ENCODE measurements at places on chromosomes 7 and 10. TPM values are rescaled to one million over a fixed set of nuclear protein-coding genes. Genes with fewer than 3 reads are reported as not detected.

The TET1 gene
- total RNA-seq: 19.1 TPM

The ZNF727 gene
- total RNA-seq: not detected

The ELN gene
- not detected for total RNA-seq

The DGKI gene
- 0.84 TPM for total RNA-seq

The CLEC2L gene
- total RNA-seq: not detected

The SYCE1 gene
- total RNA-seq: not detected

The MINPP1 gene
- 24.8 TPM for total RNA-seq

The POMZP3 gene
- 23.8 TPM for total RNA-seq

The GIMAP5 gene
- total RNA-seq: not detected

The CRPPA gene
- total RNA-seq: 7.9 TPM

The SPAM1 gene
- not detected for total RNA-seq

The FAM25A gene
- total RNA-seq: not detected

The PDK4 gene
- 0.20 TPM for total RNA-seq

The GALNT17 gene
- not detected for total RNA-seq

The VWC2 gene
- total RNA-seq: not detected

GRCh38 chr10:75187961-75188426 is 22.6 kb upstream of the VDAC2 start:
- H3K27ac ChIP-seq: no peak overlapping the region
- DNase-seq: peak; percentile 66
- H3K4me1 ChIP-seq: peaks cover 34% of the 10 kb centered on the region
- peaks cover 1% of the 10 kb centered on the region for H3K36me3 ChIP-seq

- no peaks in the 10 kb centered on the region for H3K27me3 ChIP-seq
- no peaks in the 10 kb centered on the region for H3K4me1 ChIP-seq
- no peaks in the 10 kb centered on the region for H3K36me3 ChIP-seq
- H3K27ac ChIP-seq: no peak overlapping the region
Observed at GRCh38 chr10:60453036-60453435, 63.4 kb upstream of the ANK3 start.

- no peaks in the 10 kb centered on the region for H3K36me3 ChIP-seq
- no peak overlapping the region for H3K27ac ChIP-seq
- no peaks in the 10 kb centered on the region for H3K4me1 ChIP-seq
- no peaks in the 10 kb centered on the region for H3K27me3 ChIP-seq
Observed at GRCh38 chr7:64098-64915, 128.1 kb upstream of the FAM20C start.

GRCh38 chr10:102599565-102600327 is 44.5 kb upstream of the TRIM8 start:
- H3K27me3 ChIP-seq: no peaks in the 10 kb centered on the region
- H3K4me1 ChIP-seq: peaks cover 32% of the 10 kb centered on the region
- H3K4me3 ChIP-seq: no peak overlapping the region
- peak; percentile 63 for DNase-seq
- H3K27ac ChIP-seq: peak overlapping the region; percentile 71

DNA sequence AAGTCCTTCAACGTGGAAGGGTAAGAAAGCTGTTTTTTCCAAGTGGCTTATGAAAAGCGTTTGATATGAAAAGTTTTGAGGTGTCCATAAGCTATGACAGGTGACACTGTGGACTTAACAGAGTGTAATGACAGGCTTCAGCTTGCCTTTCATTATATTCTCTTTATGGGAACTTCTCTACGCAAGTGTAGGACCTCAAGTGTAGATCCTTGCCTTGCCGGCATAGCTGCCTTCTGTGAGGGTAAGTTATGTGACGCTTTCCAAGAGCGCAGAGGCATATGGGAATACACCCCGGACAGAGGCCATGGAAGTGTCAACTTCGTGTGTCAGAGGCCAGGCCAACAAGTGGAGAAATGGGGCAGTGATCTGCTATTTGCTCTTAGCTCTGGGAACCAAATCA is 91.9 kb downstream of the GALNT11 start:
- no peak overlapping the region for H3K27ac ChIP-seq
- H3K4me3 ChIP-seq: no peak overlapping the region
- DNase-seq: no peak
- no peaks in the 10 kb centered on the region for H3K4me1 ChIP-seq

DNA sequence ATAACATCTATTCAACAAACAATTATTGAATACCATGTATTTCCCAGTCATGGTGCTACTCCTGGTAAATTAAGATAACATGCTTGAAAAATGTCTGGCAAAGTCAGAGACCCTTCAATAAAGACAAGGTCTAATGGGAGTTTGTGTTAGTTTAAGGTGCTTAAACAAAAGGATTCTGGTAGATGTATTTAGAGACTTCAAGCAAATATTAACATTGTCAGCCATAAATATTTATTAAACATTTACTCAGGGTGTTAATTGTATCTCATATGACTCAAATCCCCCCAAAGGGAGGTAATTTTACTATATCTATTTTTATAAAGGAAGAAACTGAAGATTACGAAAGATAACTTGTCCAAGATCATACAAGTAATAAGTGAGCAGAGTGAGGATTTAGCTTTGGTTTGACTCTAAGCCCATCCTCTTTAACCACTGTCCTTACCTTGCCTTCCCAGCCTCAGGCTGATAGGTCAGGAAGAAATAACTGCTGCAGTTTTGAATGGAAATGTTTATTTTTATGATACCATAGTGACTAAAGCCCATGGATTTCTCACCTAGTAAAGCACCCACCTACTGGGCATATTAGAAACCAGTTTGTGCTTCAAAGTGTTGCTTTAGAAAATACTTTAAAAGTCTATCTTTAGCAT is 215.4 kb downstream of the COBL start:
- 0 out of 2 replicates have a peak, but pooled peaks cover 4% of the 10 kb centered on the region for H3K4me1 ChIP-seq
- H3K36me3 ChIP-seq: no peaks in the 10 kb centered on the region
- H3K27me3 ChIP-seq: no peaks in the 10 kb centered on the region
- H3K27ac ChIP-seq: no peak overlapping the region
- H3K4me3 ChIP-seq: no peak overlapping the region

GRCh38 chr7:94368371-94368791 is 26.3 kb upstream of the COL1A2 start:
- no peaks in the 10 kb centered on the region for H3K36me3 ChIP-seq
- DNase-seq: no peak
- no peaks in the 10 kb centered on the region for H3K27me3 ChIP-seq
- no peaks in the 10 kb centered on the region for H3K4me1 ChIP-seq
- no peak overlapping the region for H3K4me3 ChIP-seq
- H3K27ac ChIP-seq: no peak overlapping the region

- DNase-seq: no peak
- no peaks in the 10 kb centered on the region for H3K27me3 ChIP-seq
- H3K27ac ChIP-seq: no peak overlapping the region
- no peaks in the 10 kb centered on the region for H3K4me1 ChIP-seq
Observed at GRCh38 chr10:104308439-104308903, 29.8 kb downstream of the ITPRIP start.

- peaks cover 67% of the 10 kb centered on the region for H3K4me1 ChIP-seq
- H3K27ac ChIP-seq: peak overlapping the region; percentile 66
- H3K36me3 ChIP-seq: no peaks in the 10 kb centered on the region
- no peaks in the 10 kb centered on the region for H3K27me3 ChIP-seq
- no peak for DNase-seq
Observed at GRCh38 chr7:137934941-137935883, 66.7 kb downstream of the CREB3L2 start.

- no peaks in the 10 kb centered on the region for H3K27me3 ChIP-seq
- H3K27ac ChIP-seq: no peak overlapping the region
- no peaks in the 10 kb centered on the region for H3K4me1 ChIP-seq
Observed at GRCh38 chr10:23512355-23513058, 73.6 kb downstream of the OTUD1 start.

- peak overlapping the region; percentile 53 for H3K27ac ChIP-seq
- H3K4me1 ChIP-seq: peaks cover 19% of the 10 kb centered on the region
- no peaks in the 10 kb centered on the region for H3K27me3 ChIP-seq
- H3K36me3 ChIP-seq: no peaks in the 10 kb centered on the region
- no peak for DNase-seq
Observed at GRCh38 chr10:112816891-112817290, 133.2 kb upstream of the TCF7L2 start.

GRCh38 chr10:98994030-98994429 is 241.6 kb downstream of the HPSE2 start:
- DNase-seq: no peak
- H3K36me3 ChIP-seq: no peaks in the 10 kb centered on the region
- H3K4me3 ChIP-seq: no peak overlapping the region
- H3K4me1 ChIP-seq: no peaks in the 10 kb centered on the region

- no peaks in the 10 kb centered on the region for H3K4me1 ChIP-seq
- no peak overlapping the region for H3K4me3 ChIP-seq
- no peak overlapping the region for H3K27ac ChIP-seq
- no peak for DNase-seq
- no peaks in the 10 kb centered on the region for H3K27me3 ChIP-seq
- H3K36me3 ChIP-seq: no peaks in the 10 kb centered on the region
Observed at GRCh38 chr10:108801220-108801619, 1122.1 kb downstream of the XPNPEP1 start.

GRCh38 chr7:78301407-78301806 is 502.8 kb downstream of the PHTF2 start:
- no peaks in the 10 kb centered on the region for H3K36me3 ChIP-seq
- H3K4me1 ChIP-seq: no peaks in the 10 kb centered on the region
- no peak overlapping the region for H3K4me3 ChIP-seq
- DNase-seq: no peak

GRCh38 chr10:119829429-119829828 is 43.2 kb downstream of the MCMBP start:
- no peak overlapping the region for H3K27ac ChIP-seq
- no peak overlapping the region for H3K4me3 ChIP-seq
- DNase-seq: no peak
- no peaks in the 10 kb centered on the region for H3K27me3 ChIP-seq
- H3K36me3 ChIP-seq: peaks cover 1% of the 10 kb centered on the region

GRCh38 chr10:89314676-89315075 is 12.8 kb downstream of the IFIT2 start:
- H3K4me1 ChIP-seq: no peaks in the 10 kb centered on the region
- DNase-seq: no peak
- no peaks in the 10 kb centered on the region for H3K36me3 ChIP-seq
- no peak overlapping the region for H3K27ac ChIP-seq
- H3K4me3 ChIP-seq: no peak overlapping the region
- H3K27me3 ChIP-seq: no peaks in the 10 kb centered on the region

DNA sequence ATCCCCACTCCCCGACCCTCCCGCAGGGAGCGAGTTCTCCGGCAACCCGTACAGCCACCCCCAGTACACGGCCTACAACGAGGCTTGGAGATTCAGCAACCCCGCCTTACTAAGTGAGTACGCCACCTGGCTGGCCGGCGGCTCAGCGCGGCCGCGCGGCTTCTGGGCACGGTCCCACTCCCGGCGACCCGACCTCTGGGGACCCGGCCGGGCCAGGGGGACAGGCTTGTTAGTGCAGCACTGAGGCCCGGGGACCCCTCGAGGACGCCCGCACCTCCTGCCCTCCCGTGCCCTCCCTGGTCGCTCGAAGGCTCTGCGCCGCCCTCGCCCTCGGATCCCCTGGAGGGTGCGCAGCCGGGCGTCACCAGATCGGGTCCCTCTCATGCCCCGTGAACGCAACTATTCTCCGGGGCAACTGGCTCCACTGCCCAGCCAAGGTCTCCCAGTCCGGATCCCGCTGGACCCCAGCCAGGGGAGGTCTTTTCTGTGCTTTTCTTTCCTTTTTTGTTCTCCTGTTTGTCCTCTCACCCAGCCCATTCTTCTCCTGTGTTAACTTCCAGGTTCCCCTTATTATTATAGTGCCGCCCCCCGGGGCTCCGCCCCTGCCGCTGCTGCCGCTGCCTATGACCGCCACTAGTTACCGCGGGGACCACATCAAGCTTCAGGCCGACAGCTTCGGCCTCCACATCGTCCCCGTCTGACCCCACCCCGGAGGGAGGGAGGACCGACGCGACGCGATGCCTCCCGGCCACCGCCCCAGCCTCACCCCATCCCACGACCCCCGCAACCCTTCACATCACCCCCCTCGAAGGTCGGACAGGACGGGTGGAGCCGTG is 81.8 kb downstream of the PAX2 start:
- H3K36me3 ChIP-seq: no peaks in the 10 kb centered on the region
- H3K27me3 ChIP-seq: peaks cover 5% of the 10 kb centered on the region
- DNase-seq: peak; percentile 63
- no peak overlapping the region for H3K27ac ChIP-seq
- peaks cover 10% of the 10 kb centered on the region for H3K4me1 ChIP-seq

GRCh38 chr7:30249316-30249715 is 35.1 kb upstream of the ZNRF2 start:
- DNase-seq: no peak
- H3K36me3 ChIP-seq: no peaks in the 10 kb centered on the region
- no peaks in the 10 kb centered on the region for H3K27me3 ChIP-seq

- H3K36me3 ChIP-seq: no peaks in the 10 kb centered on the region
- no peaks in the 10 kb centered on the region for H3K4me1 ChIP-seq
- no peak for DNase-seq
- H3K4me3 ChIP-seq: no peak overlapping the region
- H3K27me3 ChIP-seq: no peaks in the 10 kb centered on the region
Observed at GRCh38 chr7:25908154-25908949, 243.6 kb upstream of the NFE2L3 start.

DNA sequence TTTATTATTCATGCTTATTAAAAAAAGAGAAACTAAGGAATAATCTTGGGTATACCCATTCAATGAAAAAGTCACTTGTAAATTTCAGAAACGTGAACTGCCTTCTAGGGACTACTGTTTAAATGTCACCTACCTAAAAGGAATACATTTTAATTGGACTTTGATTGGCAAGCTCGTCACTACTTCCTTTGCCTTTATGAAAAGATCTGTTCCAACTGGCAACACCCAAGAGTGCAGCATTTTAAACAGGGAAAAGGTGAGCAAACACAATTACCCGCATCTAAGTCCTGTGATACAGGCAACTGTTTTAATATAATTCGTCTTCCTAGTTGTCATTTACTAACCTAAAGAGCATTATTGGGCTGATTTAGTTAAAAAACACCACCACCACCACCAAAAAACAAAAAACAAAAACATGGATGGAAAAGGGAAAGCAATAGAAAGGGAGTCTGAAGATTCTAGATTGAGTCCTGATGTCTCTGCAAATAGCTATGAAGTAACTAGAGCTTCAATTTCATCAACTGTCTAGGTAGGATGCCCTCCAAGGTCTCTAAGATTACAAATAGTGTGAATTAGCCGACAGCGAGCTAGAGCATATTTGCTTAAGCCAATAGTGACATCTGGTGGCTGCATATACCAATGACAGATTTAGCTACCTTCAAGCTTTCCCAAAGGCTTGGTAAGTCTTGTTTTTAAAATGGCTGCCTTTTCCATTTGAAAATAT is 33.8 kb upstream of the ICA1 start:
- no peaks in the 10 kb centered on the region for H3K36me3 ChIP-seq
- H3K4me1 ChIP-seq: peaks cover 11% of the 10 kb centered on the region
- no peak overlapping the region for H3K4me3 ChIP-seq
- peak; percentile 63 for DNase-seq
- H3K27me3 ChIP-seq: no peaks in the 10 kb centered on the region
- H3K27ac ChIP-seq: no peak overlapping the region

- H3K4me1 ChIP-seq: no peaks in the 10 kb centered on the region
- H3K4me3 ChIP-seq: no peak overlapping the region
- DNase-seq: no peak
Observed at GRCh38 chr7:81210137-81211064, 291.6 kb upstream of the SEMA3C start.

GRCh38 chr7:70000737-70001348 is 402.6 kb downstream of the AUTS2 start:
- DNase-seq: no peak
- no peak overlapping the region for H3K27ac ChIP-seq
- H3K4me3 ChIP-seq: no peak overlapping the region

GRCh38 chr10:124035928-124036558 is 57.4 kb downstream of the CHST15 start:
- no peaks in the 10 kb centered on the region for H3K27me3 ChIP-seq
- no peak overlapping the region for H3K4me3 ChIP-seq
- no peaks in the 10 kb centered on the region for H3K36me3 ChIP-seq
- peak; percentile 35 for DNase-seq

GRCh38 chr7:19051767-19052375 is 65.6 kb downstream of the TWIST1 start:
- H3K4me1 ChIP-seq: no peaks in the 10 kb centered on the region
- peak; percentile 35 for DNase-seq
- no peak overlapping the region for H3K4me3 ChIP-seq

- H3K27me3 ChIP-seq: no peaks in the 10 kb centered on the region
- H3K4me1 ChIP-seq: peaks cover 21% of the 10 kb centered on the region
- no peaks in the 10 kb centered on the region for H3K36me3 ChIP-seq
- H3K27ac ChIP-seq: no peak overlapping the region
Observed at GRCh38 chr10:17227367-17228090, 512 bp upstream of the VIM start.
